ENCODE measurements at places on chromosomes 11 and 22. TPM values are rescaled to one million over a fixed set of nuclear protein-coding genes. Genes with fewer than 3 reads are reported as not detected.

Gene RTN4RL2
- 1.1 TPM for total RNA-seq

Gene SLC37A2
- total RNA-seq: 1.0 TPM

Gene BDNF
- not detected for total RNA-seq

Gene FAM180B
- total RNA-seq: 0.16 TPM

Gene GVQW3
- total RNA-seq: 3.8 TPM

Gene SCN2B
- not detected for total RNA-seq

Gene MS4A6E
- total RNA-seq: not detected

Gene KCTD17
- total RNA-seq: 30.1 TPM

Gene SYT13
- not detected for total RNA-seq

Gene LRP4
- not detected for total RNA-seq

Gene GLB1L3
- 13.0 TPM for total RNA-seq

Gene MCAM
- 4.7 TPM for total RNA-seq

Gene PPP2R5B
- 15.0 TPM for total RNA-seq

Gene WT1
- not detected for total RNA-seq

Gene OR8B2
- total RNA-seq: not detected

- H3K4me3 ChIP-seq: no peak overlapping the region
- H3K27me3 ChIP-seq: peaks cover 11% of the 10 kb centered on the region
- H3K27ac ChIP-seq: no peak overlapping the region
- H3K36me3 ChIP-seq: no peaks in the 10 kb centered on the region
Observed at GRCh38 chr11:19419021-19419750, 178.4 kb upstream of the E2F8 start.

- peaks cover 26% of the 10 kb centered on the region for H3K4me1 ChIP-seq
- no peak overlapping the region for H3K4me3 ChIP-seq
- DNase-seq: no peak
- peaks cover 7% of the 10 kb centered on the region for H3K36me3 ChIP-seq
- no peaks in the 10 kb centered on the region for H3K27me3 ChIP-seq
Observed at GRCh38 chr22:21975273-21975672, 7.3 kb downstream of the TOP3B start.

GRCh38 chr11:88104408-88104807, 70.8 kb downstream of the RAB38 start:
- H3K4me1 ChIP-seq: no peaks in the 10 kb centered on the region
- H3K4me3 ChIP-seq: no peak overlapping the region
- peak overlapping the region; percentile 76 for H3K27ac ChIP-seq
- H3K36me3 ChIP-seq: peaks cover 3% of the 10 kb centered on the region

- no peak overlapping the region for H3K27ac ChIP-seq
- DNase-seq: no peak
- no peaks in the 10 kb centered on the region for H3K36me3 ChIP-seq
- H3K4me3 ChIP-seq: no peak overlapping the region
- peaks cover 7% of the 10 kb centered on the region for H3K27me3 ChIP-seq
- no peaks in the 10 kb centered on the region for H3K4me1 ChIP-seq
Observed at GRCh38 chr11:15258433-15259165, 143.9 kb downstream of the INSC start.

DNA sequence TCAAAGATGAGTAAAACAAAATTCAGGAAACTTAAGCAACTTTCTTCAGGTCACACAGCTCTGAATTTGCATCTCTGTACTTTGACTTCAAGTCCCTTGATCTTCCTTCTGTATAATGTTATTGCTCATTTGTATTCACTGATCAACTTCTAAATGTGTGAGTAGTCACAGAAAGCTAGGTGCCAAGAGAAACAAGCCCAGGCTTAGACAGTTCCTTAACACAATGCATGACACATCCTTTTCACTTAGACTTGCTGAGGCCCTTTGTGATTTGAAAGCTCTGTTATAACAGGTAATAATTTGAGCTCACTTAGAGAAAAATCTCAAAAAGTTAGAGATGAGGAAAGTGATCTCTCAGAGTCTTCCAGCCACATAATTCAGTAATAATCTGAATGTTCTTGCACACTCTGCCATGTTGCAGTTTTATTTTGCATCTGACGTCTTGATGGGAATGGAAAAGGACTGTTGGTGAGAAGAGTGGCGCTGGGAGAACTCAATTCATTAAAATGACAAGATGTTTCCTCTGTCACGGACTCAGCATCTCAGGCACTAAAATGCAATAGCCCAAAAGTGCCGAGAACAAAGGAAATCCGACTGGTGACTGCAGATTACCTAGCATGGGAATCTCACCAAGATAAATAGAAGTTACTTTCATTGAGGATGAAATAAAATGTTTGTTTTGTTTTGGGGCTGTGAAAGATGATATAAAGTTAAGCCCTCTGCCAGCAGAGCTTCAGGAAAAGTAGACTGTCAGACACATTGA, 665.3 kb downstream of the OPCML start:
- no peaks in the 10 kb centered on the region for H3K27me3 ChIP-seq
- H3K36me3 ChIP-seq: no peaks in the 10 kb centered on the region
- DNase-seq: no peak
- H3K4me3 ChIP-seq: no peak overlapping the region
- H3K27ac ChIP-seq: no peak overlapping the region

DNA sequence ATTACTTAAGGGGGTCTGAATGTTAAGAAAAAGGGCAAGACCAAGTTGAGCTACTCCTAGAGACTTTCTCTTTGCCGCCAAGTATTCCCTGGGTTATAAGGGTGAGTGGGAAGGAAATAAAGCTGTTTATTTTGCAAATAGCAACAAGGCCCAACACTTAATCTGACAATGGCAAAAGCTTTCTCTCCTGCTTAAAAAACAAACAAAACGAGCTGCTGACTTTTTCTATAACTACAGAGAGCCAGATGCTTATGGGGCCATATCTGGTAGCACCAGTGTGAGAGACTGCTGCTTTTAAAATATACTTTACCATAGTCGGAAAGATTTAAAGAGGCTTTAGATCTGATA, 2.3 kb upstream of the KDM2A start:
- DNase-seq: no peak
- H3K4me3 ChIP-seq: peak overlapping the region; percentile 83
- peaks cover 28% of the 10 kb centered on the region for H3K4me1 ChIP-seq
- H3K27ac ChIP-seq: peak overlapping the region; percentile 19
- peaks cover 17% of the 10 kb centered on the region for H3K36me3 ChIP-seq

DNA sequence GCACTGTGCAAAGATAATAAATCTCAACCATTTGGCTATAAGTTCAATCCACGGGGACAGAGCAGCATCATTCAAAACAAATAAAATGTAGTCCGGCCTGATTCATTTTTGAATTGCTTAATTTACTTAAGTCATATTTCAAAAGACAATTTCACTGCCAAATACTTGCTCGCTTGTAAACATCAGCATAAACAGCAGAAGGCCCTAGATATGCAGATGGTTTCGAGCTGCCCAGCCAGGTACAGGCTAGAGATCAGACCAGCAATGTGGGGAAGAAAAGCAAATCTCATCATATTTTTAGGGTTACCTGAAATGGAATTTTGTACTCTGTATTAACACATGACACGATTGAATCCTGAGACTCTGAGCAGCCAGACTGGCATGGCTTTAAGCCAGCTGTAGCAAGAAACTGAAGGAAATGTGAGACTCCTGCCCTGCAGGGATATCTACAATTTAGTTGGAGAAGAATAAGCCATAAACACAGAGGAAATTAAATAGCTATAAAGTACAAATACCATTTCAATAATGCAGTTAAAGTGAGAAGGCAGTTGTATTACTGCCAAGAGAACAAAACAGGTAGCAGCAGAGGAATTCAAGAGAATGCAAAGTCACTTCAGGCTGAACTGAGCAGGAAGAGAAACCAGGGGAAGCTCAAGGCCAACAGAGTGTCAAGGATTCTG, 440.3 kb downstream of the ETS1 start:
- no peaks in the 10 kb centered on the region for H3K27me3 ChIP-seq
- DNase-seq: no peak
- H3K4me3 ChIP-seq: no peak overlapping the region
- no peak overlapping the region for H3K27ac ChIP-seq
- peaks cover 2% of the 10 kb centered on the region for H3K36me3 ChIP-seq
- H3K4me1 ChIP-seq: no peaks in the 10 kb centered on the region

DNA sequence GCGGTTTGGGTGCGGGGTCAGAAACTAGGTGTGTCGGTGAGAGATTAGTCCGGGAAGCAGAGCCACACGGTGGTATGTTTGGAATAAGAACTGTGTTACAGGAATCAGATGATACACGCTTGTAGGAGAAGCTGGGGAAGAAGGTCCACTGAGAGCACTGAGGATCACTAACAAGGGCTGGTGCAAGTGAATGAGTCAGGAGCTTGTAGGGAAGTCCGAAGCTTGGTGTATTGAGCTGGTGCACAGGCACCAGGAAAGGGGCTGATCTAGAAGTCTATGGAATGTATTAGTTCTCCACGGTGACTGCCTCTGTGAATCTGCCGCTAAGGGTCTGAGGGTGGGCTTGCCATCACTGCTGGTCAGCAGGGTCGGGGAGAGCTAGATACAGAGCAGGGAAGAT, 18.8 kb upstream of the GRK3 start:
- no peak overlapping the region for H3K27ac ChIP-seq

- no peak overlapping the region for H3K27ac ChIP-seq
- no peak for DNase-seq
- H3K27me3 ChIP-seq: no peaks in the 10 kb centered on the region
- no peaks in the 10 kb centered on the region for H3K4me1 ChIP-seq
- no peak overlapping the region for H3K4me3 ChIP-seq
- H3K36me3 ChIP-seq: no peaks in the 10 kb centered on the region
Observed at GRCh38 chr11:70030412-70030811, 47.7 kb upstream of the ANO1 start.

GRCh38 chr22:19576460-19577421, 52.5 kb upstream of the CLDN5 start:
- peaks cover 52% of the 10 kb centered on the region for H3K4me1 ChIP-seq
- H3K27me3 ChIP-seq: no peaks in the 10 kb centered on the region
- peak overlapping the region; percentile 62 for H3K4me3 ChIP-seq
- DNase-seq: peak; percentile 84
- no peaks in the 10 kb centered on the region for H3K36me3 ChIP-seq

GRCh38 chr22:19277785-19278184, 13.7 kb downstream of the CLTCL1 start:
- H3K36me3 ChIP-seq: no peaks in the 10 kb centered on the region
- no peak overlapping the region for H3K27ac ChIP-seq
- no peak for DNase-seq
- no peak overlapping the region for H3K4me3 ChIP-seq

- H3K4me1 ChIP-seq: peaks cover 24% of the 10 kb centered on the region
- DNase-seq: no peak
- H3K27ac ChIP-seq: no peak overlapping the region
- H3K4me3 ChIP-seq: no peak overlapping the region
- no peaks in the 10 kb centered on the region for H3K36me3 ChIP-seq
- H3K27me3 ChIP-seq: no peaks in the 10 kb centered on the region
Observed at GRCh38 chr11:68317147-68317785, 4.9 kb downstream of the LRP5 start.

DNA sequence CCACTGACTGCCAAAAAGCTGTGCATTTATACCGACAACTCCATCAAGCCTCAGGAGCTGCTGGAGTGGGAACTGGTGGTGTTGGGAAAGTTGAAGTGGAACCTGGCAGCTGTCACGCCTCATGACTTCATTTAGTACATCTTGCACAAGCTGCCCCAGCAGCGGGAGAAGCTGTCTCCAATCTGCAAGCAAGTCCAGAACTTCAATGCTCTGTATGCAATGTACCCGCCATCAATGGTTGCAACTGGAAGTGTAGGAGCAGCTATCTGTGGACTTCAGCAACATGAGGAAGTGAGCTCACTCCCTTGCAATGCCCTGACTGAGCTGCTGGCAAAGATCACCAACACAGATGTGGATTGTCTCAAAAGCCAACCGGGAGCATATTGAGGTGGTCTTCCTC, at the start of gene SLC22A25:
TSS of gene SLC22A25 (minus strand) at position 67 of the 400 bp plus-strand sequence. CDS start 13,947 bp downstream, outside the sequence.
- DNase-seq: no peak
- no peaks in the 10 kb centered on the region for H3K36me3 ChIP-seq
- peaks cover 15% of the 10 kb centered on the region for H3K4me1 ChIP-seq
- no peak within 1 kb of the TSS for H3K27ac ChIP-seq
- no peaks in the 10 kb centered on the region for H3K27me3 ChIP-seq

DNA sequence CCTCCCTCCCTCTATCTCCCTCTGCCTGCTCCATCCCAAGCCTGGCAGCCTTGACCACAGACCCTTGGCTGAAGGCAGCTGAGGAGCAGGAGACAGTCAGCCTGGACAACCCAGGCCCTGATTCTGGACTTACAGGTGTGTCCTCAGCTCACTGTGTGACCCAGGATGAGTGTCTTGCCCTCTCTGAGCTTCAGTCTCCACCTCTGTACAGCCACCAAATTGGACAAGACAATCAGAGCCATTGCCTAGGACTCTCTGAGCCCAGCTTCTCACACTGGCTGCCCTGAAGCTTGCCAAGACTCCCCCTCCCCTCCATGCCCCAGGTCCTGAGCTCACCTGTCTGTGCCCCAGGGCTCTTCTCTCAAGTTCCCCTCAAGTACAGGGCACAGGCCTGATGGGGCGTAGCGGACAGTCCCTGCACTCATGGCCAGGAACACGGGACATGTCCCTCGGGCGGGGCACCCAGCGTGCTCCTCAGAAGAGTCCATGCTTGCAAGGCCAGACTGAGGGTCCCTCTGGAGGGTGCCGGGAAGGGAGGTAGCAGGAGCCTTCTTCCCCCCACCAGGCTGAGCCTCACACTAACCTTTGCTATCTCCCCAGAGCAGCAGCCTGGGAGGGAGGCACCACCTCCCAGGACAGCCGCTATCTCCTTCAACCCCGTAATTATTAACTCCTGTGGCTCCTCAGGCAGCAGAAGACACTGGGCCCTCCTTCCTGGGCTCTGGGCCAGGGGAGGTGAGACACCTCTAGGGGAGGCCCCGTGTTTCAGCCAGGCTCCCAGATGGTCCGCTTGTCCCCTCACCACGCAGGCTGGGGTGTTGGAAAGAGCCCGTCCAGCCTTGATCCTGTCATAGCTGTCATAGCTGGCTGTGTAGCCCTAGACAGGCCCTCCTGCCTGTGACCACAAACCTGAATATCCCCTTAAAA, 2.6 kb upstream of the RAB3IL1 start:
- no peak overlapping the region for H3K27ac ChIP-seq
- peaks cover 9% of the 10 kb centered on the region for H3K4me1 ChIP-seq
- peaks cover 50% of the 10 kb centered on the region for H3K27me3 ChIP-seq
- H3K36me3 ChIP-seq: peaks cover 4% of the 10 kb centered on the region
- H3K4me3 ChIP-seq: no peak overlapping the region

- H3K36me3 ChIP-seq: peaks cover 5% of the 10 kb centered on the region
- peak; percentile 23 for DNase-seq
- H3K4me3 ChIP-seq: peak overlapping the region; percentile 77
- peak overlapping the region; percentile 83 for H3K27ac ChIP-seq
Observed at GRCh38 chr11:81870066-81870412, 863.6 kb downstream of the FAM181B start.

- peaks cover 11% of the 10 kb centered on the region for H3K36me3 ChIP-seq
- no peak overlapping the region for H3K27ac ChIP-seq
- peak; percentile 65 for DNase-seq
- no peaks in the 10 kb centered on the region for H3K4me1 ChIP-seq
- H3K27me3 ChIP-seq: peaks cover 28% of the 10 kb centered on the region
Observed at GRCh38 chr22:48574776-48575617, 1252.7 kb downstream of the BRD1 start.

- no peaks in the 10 kb centered on the region for H3K27me3 ChIP-seq
- H3K4me1 ChIP-seq: peaks cover 20% of the 10 kb centered on the region
- H3K4me3 ChIP-seq: no peak overlapping the region
- no peak for DNase-seq
Observed at GRCh38 chr11:66367561-66368312, 3.8 kb downstream of the SLC29A2 start.

- no peaks in the 10 kb centered on the region for H3K36me3 ChIP-seq
- DNase-seq: no peak
- H3K27me3 ChIP-seq: peaks cover 53% of the 10 kb centered on the region
- H3K4me3 ChIP-seq: no peak overlapping the region
- no peak overlapping the region for H3K27ac ChIP-seq
- H3K4me1 ChIP-seq: no peaks in the 10 kb centered on the region
Observed at GRCh38 chr22:19774628-19775027, 14.1 kb downstream of the TBX1 start.

- DNase-seq: peak; percentile 63
- H3K4me1 ChIP-seq: peaks cover 8% of the 10 kb centered on the region
- no peaks in the 10 kb centered on the region for H3K36me3 ChIP-seq
- H3K4me3 ChIP-seq: no peak overlapping the region
- H3K27me3 ChIP-seq: no peaks in the 10 kb centered on the region
- no peak overlapping the region for H3K27ac ChIP-seq
Observed at GRCh38 chr22:28019881-28020861, 101.1 kb upstream of the PITPNB start.

Data from activated T-cell treated with anti-CD3 and anti-CD28 coated beads, Interleukin-2, amount 50 U/mL, for 72 hours (primary cell).